ENCODE measurements at places on chromosomes 4 and X.

DNA sequence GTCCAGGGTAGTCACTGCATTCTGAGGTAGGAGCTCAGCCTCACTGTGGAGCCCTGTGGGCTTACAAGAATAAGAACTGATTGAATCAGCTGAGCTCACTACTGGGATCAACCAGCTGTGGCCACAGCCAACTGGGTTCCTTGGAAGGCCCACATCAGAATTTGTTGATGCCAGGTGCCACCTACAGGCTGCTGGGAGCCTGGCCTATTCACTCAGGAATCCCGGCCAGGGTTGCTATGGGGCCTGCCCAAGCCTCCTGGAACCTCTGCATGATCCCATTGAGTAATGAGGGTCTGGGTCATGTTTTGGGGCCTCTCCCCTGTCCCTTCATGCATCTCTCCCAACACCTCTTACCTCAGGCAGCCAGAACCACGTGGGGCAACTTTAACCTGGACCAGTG lies 53.9 kb upstream of the KIAA1210 start:
- DNase-seq, result no peak

DNA sequence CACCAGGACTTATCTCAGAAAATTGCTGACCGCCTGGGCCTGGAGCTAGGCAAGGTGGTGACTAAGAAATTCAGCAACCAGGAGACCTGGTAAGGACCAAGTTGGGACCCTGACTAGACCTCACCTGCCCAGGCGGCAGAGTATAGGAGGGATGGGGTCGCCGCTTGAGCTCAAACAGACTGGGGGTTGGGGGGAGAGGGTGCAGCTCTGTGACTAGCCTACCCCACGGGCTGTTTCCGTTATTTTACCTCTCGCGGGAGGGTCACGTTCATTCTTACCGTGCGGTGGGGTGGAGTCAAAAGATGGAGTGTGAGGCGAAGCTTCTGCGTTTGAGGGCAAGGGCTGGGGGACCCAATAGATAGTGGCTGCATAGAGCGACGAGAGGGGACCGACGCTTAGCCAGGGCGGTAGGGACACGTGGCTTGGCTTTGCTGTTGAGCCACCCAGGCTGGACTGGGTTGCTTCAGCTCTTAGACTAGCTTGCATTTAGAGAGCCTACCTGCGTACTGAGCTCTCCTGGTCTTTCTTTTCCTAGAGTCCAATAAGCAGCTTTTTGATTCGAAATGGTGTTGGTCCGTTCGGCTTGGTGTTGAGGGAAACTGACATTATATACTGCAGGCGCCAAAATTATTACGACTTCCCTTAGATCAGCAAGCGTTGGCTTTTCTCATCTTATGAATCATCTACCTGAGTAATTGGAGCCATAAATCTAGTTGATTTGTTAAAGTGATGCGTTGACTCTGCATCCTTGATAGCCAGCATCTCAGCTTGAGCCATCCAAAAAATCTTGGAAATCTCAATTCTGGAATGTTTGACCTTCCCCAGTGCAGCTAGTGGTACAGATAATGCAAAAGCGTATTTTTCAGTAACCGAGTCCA lies 591 bp downstream of the PRPS1 start:
- no peak for DNase-seq

- DNase-seq, result no peak
Observed at GRCh38 chr4:86596807-86597206, 2.7 kb downstream of the PTPN13 start.

- no peak for DNase-seq
Observed at GRCh38 chr4:104896660-104897645, 249.7 kb upstream of the TET2 start.

GRCh38 chr4:56410247-56411062 lies 23.2 kb upstream of the AASDH start:
- DNase-seq, result no peak

DNA sequence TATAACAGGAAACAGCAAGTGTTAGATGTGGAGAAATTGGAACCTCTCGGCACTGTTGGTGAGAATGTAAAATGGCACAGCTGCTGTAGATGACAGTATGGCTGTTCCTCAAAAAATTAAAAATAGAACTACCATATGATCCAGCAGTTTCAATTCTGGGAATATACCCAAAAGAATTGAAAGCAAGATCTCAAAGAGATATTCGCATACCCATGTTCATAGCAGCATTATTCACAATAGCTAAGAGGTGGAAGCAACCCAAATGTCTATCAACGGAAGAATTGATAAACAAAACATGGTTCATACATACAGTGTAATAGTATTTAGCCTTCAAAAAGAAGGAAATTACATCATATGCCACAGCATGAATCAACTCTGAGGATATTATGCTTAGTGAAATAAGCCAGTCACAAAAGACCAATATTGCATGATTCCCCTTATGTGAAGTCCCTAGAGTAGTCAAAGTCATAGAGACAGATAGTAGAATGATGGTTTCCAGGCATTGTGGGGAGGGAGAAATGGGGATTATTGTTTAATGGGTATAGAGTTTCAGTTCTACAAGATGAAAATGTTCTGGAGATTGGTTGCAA lies 467.7 kb downstream of the IDS start:
- DNase-seq, result no peak

DNA sequence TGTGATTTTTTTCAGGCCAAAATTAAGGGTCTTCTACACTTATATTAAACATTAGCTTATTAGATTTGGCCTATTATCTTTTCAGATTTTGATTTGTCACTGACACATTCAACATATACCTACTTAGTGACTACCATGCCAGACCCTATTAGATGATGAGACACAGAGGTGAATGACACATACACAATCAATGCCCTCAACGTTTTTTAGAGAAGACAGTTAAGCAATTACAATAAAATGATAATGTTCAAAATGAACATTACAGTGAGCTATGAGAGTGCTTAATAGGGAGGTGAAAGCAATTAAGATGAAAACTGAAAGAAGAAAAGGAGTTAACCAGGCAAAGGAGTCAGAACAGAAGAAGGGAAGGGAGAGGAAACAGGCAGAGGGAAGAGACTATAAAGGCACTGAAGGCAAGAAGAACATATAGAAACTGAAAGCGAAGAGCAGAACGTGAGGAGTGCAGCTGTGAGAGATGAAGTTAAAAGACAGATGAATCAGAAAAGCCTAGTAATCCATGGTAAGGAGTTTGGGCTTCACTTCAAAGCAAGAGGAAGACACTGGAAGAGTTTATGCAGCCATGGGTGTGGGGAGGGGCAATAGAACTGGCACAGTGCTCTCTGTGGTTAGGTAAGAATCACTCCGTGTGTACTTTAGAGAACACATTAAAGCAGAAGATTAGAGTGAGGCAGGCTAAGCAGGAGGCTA lies 119.0 kb downstream of the REELD1 start:
- no peak for DNase-seq

DNA sequence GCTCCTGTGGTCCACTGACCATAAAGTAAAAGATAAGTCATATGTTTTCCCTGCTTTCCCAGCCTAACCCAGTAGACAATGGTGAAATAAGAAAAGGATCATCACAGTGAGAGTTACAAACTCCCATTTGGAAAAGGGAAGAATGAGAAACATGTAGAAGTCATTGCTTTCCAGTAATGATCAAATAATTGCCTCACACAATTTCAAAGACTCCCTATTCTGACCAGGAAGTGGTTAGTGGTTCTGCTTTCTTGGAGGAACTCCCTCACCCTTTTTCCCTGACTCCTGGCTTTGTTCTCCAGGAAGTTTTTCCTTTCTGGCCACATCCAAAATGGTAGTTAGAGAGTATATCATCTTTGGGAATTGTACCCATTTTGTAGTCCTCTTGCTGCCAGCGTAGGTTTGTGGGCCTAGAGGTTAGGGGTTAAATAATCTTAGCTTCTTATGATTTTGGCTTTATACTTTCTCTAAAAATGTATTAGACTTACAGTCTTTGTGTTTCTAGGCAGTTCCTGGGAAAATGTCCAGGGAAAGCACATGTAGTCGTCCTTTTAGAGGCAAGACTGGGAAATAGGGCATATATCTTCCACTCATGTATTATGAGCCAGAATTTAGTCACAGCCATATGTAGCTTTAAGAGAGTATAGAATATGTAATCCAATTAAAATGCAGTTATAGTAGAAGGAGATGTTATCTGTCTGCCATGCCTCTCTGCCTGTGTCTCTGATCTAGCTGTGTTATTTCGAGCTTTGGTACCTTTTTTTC lies 10.5 kb downstream of the VAMP7 start:
- DNase-seq, result no peak

All from sciatic nerve (tissue), 2 donors.